ENCODE measurements at places on chromosomes 6 and 20. TPM values are rescaled to one million over a fixed set of nuclear protein-coding genes. Genes with fewer than 3 reads are reported as not detected.

The NKX2-4 gene
- not detected for total RNA-seq

The ZGPAT gene
- 29.9 TPM for total RNA-seq

The MLIP gene
- total RNA-seq: not detected

The SH3BGRL2 gene
- total RNA-seq: 0.64 TPM

The CGA gene
- not detected for total RNA-seq

The CLPSL2 gene
- total RNA-seq: not detected

The ZNF165 gene
- 1.9 TPM for total RNA-seq

The PPIL6 gene
- total RNA-seq: 0.13 TPM

The FAM209B gene
- total RNA-seq: 0.46 TPM

The MAP1LC3A gene
- total RNA-seq: 1.7 TPM

The IPCEF1 gene
- total RNA-seq: 19.2 TPM

The TULP1 gene
- total RNA-seq: not detected

- no peak for DNase-seq
These were observed 18.0 kb downstream of the TUBB2A start for GRCh38 chr6:3139090-3139903.

GRCh38 chr6:55902796-55903195, 27.4 kb upstream of the BMP5 start:
- DNase-seq: no peak

DNA sequence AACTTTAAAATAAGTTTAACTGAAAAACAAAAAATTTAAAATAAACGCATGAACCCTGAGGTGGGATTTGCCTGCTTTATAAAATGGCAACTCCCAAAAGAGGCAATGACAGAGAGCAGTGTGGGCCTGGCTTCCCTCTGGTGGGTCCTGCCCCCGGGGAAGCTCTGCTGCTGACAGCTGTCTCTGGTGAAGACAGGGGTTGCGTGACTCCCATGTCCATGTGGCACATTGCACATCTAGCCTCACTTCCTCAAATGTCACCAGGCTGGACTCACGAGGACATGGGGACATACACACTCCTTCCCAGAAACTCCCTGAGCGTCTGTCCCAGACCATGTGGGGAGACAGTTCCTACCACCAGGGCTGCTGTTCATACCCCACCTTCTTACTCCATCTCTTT, 66.2 kb downstream of the ABHD12 start:
- DNase-seq: no peak

DNA sequence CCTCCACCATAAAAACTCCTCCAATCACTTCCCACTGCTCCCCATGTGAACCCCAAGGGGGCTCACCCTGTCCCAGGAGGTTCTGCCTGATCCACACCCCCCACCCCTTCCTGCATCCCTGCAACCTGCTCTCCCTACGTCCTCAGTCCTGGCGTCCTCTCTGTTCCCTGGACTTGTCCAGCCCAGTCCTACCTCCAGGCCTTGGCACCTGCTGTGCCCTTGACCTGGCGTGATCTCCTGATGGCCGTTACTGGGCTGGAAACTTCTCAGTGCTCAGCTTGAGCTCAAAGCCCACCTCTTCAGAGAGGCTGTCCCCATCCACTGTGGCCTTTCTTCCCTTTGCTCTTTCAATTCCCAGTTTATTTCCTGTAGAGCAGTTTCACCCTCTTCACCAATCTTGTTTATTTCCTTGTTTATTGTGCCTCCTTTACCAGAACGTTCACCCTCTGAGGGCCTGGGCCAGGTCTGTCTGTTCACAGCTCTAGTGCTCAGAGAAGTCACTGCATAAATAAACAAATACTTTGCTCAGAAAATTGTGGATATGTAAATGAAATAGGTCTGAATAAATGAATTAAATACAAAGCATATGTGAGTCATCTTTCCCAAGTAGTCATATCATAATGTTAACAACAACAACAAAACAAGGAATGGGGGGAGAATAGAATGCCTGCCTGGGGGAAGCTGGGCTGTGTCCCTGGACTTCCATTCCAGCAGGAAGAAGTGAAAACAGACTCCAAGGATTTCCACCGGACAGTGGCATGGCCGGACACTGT, 175.7 kb upstream of the SULF2 start:
- no peak for DNase-seq

- no peak for DNase-seq
These were observed 12.4 kb upstream of the GRIK2 start for GRCh38 chr6:101380897-101381630.

DNA sequence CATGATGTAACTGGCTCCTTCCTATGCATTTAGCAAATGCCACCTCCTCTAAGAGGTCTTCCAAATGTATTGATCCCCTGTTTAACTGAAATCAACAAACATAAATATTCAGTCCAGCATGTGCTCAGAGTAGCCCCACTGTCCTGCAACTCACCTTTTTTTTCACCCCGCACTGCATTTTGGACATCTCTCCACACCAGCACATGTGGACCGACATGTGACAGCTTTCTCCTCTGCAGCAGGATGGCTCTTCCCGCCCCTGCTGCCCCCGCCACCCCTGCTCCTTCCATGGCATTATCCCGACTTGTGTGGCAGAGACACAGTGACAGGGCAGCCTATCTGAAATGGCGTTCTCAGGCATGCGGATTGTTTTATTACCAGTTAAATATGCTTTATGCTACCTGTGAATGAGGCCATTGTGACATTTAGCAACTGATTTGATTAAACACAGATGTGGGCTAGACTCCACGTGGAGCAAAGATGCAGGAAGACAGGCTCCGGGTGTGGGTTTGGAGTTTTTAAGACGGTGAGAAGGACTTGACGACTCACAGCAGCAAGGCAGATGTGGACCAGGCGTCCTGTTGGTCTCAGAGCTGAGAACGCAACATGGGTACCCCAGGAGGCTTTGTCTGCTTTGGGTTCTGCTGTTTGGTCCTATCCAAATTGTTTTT, 161.2 kb downstream of the EYA2 start:
- no peak for DNase-seq

DNA sequence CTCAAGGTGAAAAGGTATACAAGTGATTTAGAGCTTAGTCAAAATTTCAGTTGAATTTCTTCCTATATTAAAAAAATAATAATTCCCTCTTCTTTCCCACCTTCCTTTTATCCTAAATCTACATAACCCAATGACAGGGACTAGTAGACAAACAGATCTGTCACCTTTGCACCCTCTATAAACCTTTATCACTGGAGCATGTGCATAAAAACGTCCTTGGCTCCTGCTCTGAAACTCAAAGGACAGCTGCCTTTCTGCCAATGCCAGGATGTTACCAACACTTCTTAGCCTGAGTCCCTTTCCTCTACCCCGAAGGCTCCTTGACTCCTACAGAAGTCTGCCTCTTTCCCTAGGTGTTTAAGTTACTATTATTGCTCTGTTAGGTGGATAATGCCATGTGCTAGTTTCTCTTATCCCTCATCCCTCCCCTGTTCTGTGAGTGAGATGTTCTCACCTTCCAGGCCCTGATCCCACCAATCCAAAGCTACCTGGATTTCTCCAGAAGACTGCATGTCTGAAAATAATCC, 4.3 kb downstream of the CLVS2 start:
- no peak for DNase-seq

DNA sequence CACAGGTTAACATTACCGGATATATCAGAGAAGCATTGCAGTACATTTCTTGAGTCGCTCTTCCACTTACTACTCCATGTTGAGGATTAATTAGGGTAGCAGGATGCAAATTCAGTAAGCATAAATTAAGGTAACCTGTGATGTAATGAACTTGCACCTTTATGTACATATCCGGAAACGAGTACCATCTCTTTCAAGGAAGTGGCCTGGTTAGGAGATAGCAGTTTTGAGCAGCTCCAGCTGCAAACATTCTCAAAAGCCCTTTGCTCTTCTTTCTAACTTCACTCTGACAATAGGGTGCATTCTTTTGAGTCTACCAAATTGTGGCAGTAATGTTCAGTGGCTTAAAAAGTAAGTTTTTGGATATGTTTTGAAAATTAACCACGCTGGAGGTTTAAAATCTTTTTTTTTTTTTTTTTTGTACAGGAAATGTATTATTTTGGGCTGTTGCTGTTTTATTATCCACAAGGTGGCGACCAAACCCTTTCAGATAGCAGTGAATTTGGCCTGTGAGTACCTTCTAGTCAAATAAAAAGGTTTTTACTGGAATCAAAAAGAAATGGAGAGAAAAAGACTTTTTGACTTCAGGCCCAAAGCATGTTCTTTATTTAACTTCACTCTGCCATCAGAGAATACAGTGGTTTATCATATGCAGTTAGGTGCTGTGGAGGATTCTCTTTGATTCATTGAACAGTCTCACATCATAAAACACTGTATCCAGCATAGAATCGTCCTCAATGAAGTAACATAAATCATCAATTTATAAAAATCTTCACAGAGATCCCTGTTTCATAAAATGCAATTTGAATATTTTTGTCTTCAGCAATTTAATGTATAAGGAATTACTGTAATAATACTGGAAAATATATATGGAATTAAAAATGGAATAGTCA, 8.9 kb downstream of the FAM217B start:
- DNase-seq: no peak

DNA sequence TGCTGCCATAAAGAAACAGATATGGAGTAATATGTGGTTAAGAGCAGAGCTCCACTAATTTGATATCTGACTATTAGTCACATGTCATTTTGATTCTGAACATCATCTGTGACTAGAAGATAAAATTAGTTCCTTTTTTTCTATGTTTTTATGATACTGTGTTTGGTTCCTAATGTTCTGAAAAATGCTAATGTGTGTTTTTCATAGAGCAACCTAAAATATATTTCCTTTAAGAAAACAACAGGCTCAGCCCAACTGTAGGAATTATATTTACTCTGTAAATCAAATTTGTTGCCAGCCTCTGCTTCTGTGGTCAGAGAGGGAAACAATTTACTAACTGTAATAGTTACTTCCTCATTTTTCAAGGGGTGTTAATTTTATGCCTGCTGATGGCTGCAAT, 33.3 kb upstream of the TXLNB start:
- no peak for DNase-seq

DNA sequence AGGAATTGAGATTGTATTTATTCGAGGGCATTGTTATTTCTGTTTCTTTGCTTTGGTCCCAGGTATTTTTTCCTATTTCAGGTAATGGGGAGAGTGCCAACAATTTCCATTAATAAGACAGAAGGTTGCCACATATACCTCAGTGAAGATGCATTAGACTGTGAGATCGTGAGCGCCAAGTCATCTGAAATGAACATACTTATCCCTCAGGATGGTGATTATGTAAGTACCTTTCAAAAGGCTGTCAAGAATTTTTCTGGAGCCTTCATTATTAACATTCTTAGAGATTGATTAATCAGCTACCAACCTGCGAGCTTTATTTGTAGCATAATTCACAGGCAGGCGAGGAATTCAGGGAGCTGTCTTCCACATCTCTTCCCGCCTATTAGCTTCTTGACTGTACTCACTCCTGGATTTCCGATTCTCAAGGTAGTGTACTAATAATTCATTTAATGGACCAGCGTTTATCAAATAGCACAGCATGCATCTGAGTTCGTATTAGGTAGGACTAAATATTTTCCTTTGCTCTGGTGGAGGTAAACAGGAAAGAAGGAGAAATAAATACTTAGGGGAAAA, 48.6 kb upstream of the FAM8A1 start:
- no peak for DNase-seq

DNA sequence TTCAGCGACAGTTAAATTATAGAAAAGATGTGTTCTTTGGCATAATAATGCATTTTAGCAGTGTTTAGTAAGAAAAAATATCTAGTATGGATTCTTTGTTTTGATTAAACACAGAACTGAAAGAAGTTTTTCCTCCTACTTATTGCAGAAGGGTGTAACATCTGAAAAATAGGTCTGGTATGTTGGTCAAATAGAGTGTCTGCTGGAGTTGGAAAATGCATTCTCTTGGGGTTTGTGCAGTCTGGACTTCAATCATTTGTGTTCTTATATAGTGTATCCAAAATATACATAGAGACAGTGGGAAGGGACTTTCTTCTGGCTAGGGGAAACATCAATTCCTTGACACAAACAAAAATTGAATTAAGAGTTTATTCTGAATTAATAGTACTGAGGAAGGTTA, 132.4 kb upstream of the MAN1A1 start:
- no peak for DNase-seq

DNA sequence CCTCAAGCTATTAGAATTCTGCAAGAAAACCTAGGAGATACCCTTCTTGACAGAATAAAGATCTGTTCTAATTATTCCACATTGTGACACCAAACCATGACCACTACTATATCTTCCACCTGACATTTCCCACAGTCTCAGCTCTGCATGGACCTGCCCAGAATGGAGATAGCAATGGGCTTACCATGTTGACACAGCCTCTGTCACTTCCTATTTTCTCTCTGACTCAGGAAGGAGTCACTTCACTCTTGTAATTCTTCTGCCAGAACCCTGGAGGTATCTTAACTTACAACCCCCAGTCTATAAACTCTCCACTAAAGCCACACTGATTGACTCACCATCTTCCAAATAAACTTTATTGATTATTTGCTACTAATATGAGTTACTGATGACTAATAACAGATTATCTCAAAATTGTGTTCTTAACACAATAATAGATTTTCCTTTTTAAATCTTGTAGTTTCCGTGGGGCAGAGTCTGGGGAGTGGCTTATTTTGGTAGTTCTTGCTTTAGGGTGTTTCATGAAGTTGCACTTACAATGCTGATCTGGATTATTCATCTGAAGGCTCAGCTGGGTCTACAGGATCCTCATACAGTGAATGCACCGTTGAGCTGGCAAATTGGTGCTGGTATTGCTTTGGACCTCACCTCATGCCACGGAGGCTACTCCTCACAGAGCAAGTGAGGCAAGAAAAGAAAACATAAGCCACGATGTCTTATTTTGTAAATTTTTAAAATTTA, 869.9 kb downstream of the KIF16B start:
- DNase-seq: no peak

GRCh38 chr6:157213907-157214565, 109.3 kb downstream of the TMEM242 start:
- DNase-seq: no peak

DNA sequence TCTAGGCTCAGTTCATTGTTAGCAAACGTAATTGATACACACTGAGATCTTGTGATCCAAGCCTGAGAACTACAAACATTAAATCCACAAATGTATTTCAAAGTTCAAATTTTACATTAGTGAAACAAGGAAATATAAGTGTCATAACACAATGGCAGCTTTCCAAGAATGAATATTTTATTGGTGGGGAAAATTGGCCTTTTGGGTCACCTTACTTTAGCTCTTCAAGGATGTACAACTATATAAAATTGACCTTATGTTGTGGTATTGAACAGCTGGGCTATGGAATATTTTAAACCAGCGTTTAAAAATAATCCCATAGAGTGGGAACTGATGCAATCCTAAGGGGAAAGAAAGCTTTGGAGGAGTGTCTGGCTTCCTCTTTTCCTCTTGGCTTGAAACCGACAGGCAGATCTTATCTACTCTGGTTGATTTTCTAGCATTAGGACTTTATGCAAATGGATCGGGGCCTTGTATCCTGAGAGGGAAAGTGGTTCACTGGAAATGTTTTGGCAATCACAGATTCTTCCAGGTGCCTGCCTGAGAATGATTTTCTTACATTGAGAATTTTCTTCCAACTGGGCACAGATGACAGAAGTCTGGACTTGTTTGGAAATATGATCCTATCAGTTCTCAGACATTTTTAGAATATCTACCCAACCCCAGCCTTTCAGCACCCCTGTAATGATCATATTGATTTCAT, 184.8 kb upstream of the ECI2 start:
- no peak for DNase-seq
